ENCODE measurements at places on chromosomes 12 and 14.
A peak's percentile ranks its signal among the peaks of the same experiment; 100 is the strongest.

GRCh38 chr12:3054374-3054773 lies 22.8 kb upstream of the TSPAN9 start:
- H3K4me1 ChIP-seq: no peaks in the 10 kb centered on the region
- no peak overlapping the region for H3K4me3 ChIP-seq
- no peaks in the 10 kb centered on the region for H3K36me3 ChIP-seq

GRCh38 chr12:13030541-13031291 lies 13.5 kb upstream of the FAM234B start:
- H3K27ac ChIP-seq: no peak overlapping the region
- no peak for DNase-seq

GRCh38 chr14:93331728-93332396 lies 974 bp downstream of the BTBD7 start:
- peak overlapping the region; percentile 79 for H3K27ac ChIP-seq
- peak overlapping the region; percentile 84 for H3K4me3 ChIP-seq
- no peaks in the 10 kb centered on the region for H3K27me3 ChIP-seq
- peaks cover 48% of the 10 kb centered on the region for H3K4me1 ChIP-seq

DNA sequence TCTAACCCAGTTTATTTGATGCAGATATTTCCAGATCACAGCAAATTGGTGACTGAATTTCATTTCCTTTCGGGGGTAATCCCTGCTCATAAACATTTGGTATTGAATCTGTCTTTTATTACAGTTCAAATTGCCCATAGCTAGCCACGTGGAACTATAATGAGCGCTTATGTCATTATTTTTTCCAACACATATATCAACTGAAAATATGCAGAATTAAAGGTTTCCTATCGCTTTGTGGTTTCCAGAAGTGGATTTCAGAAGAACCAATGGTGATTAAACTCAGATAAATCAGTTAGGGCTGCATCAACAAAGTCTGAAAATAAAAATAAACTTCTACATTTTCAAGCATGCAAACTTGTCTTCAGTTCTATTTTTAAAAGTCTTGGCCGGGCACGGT lies 111.9 kb downstream of the PIK3C2G start:
- no peak overlapping the region for H3K4me3 ChIP-seq
- no peak overlapping the region for H3K27ac ChIP-seq
- no peaks in the 10 kb centered on the region for H3K4me1 ChIP-seq
- H3K36me3 ChIP-seq: no peaks in the 10 kb centered on the region

GRCh38 chr12:98955284-98955683 lies 310.2 kb downstream of the APAF1 start:
- H3K27me3 ChIP-seq: no peaks in the 10 kb centered on the region
- no peaks in the 10 kb centered on the region for H3K36me3 ChIP-seq

DNA sequence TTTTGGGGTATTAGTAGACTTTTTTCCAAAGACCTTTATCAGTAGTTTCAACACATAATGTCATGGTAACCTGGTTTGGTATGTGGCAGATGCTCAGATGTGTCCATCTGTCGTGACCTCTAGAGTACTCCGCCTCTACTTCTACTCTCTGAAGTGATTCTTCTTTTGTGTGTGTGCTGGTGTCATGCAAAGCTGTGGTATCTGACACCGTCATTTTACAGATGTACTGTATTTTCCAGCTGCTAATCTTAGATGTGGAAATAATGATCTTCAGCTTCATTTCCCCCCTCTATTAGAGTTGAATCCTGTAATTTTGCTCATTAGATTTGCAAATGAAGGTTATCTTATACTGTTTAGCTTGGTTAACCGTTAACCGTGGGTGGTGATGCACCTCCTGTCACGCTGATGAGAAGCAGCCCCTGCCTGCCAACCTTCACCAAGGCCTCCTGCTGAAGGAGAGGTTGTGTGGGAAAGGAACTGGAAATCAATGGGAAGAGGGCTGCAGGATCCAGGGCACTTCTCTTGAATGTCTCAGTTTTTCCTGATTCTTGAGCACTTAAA lies 222.4 kb upstream of the AMIGO2 start:
- peaks cover 51% of the 10 kb centered on the region for H3K4me1 ChIP-seq
- peaks cover 21% of the 10 kb centered on the region for H3K36me3 ChIP-seq
- no peak overlapping the region for H3K27ac ChIP-seq
- H3K4me3 ChIP-seq: no peak overlapping the region
- H3K27me3 ChIP-seq: no peaks in the 10 kb centered on the region

DNA sequence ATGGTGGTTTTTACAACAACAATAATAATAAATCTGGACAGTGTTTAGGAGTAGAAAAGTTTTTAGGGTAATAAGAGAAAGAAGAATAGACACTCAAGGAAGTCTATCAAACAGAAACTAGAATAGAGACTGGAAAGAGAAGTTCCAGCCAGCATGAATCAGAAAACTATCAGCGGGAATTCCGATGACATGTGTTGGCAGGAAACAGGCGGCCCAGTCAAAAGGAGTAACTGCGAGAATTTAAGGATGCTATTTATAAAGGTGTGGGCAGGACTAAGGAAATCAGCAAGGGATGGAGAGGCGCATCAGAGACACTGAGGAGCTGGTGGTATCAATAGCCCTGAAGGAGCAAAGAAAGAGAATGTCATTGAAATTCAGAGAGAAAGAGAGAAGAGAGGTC lies 89.9 kb downstream of the TBX5 start:
- no peak for DNase-seq
- H3K27me3 ChIP-seq: no peaks in the 10 kb centered on the region
- H3K4me3 ChIP-seq: no peak overlapping the region
- no peaks in the 10 kb centered on the region for H3K36me3 ChIP-seq
- no peak overlapping the region for H3K27ac ChIP-seq

Data from activated CD4-positive, alpha-beta memory T cell treated with anti-CD3 and anti-CD28 coated beads, Interleukin-2, amount 10 ng/mL, durations not matched to agents 7 days and 5 days (primary cell).